Activated CD8-positive, alpha-beta T cell treated with anti-CD3 and anti-CD28 coated beads for 36 hours (primary cell): ENCODE measurements at places on chromosomes 7 and 10.

DNA sequence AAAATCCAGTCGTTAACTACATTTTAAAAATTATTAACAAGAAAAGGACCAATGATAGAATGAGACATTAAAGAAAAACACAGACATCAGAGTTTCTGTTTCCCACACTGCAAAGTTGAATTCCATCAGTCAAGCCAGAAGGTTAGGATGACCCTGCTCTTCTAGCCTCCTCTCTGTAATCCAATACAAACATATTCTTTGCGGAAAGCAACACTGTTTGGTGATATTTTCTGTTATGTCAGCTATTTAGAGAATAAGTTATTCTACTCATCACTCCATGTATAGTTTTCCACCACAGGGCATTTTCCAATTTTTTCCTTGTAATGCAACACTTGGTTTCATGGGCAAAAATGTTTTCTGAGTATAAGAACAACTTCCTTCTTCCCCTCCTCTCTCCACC lies 152.3 kb downstream of the EVX1 start:
- no peak for DNase-seq

DNA sequence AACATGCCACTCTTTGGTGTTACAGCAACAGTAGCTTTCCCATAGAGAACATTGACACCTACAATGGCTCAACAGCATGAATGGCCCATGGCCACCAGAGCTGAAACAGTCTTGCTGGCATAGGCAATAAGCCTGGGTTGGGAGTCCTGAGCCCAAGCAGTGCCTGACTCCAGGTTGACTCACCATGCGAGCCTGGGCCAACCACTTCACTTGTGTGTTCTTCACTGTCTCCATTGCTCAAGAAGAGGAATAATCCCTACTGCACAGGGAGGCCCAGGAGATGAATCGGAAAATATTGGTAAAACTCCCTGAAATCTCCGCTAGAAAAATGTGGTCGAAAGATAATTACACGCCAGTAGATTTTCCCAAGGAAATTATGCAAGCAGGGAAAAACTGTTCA lies 89.2 kb upstream of the INHBA start:
- DNase-seq, result no peak

GRCh38 chr10:80421050-80421706 lies 12.8 kb downstream of the PRXL2A start:
- no peak for DNase-seq

DNA sequence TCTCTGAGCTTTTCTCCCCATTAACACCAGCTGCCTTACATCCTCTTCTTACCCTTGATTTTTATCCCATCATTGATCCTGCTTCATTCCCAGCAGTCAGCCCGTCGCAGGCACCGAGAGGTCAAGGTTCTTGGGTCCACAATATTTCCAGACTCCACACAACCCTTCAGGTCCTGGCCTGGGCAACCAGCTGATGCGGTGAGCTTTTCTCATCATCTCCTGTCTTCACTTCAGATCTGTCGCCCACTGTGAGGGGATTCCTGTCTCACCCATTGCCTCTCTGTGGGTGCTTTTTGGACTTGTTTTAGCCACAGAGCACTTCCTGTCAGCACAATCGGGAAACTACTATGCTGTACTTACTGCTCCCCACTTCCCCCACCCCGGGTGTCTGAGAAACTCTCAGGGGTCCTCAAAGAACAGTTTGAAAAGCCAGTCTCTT lies 8.4 kb upstream of the PVRIG start:
- peak; percentile 83 for DNase-seq

DNA sequence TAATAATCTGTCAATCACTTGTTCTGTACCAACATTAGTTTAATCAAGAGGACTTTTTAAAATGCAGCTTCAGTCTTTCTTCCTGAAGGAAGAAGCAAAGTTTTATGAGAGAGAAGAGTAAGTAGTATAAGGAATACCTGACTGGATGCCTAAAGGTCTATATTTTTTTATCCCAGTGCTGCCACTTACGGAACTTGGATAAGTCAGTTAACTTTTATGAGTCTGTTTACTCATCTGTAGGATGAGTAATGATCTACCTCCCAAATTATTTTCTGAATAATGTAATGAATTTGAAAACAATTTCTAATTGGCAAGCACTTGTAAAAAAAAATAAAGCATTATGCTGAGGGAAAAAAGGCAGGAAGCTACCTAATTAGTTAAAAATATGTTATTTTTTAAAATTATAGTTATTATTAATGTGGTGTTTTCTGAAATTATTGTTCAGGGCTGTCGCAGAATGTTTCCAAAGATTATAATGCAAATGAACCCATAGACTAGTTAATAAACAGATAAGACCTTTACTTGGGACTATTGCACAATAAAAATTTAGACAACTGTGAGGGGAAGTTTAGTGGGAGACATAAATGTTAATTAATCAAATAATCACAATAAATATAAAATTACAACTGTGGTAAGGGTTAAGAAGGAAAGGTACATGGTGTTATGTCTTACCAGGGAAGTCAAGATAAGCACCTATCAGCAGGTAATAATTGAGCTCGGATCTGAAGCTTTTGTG lies 24.6 kb downstream of the SLK start:
- DNase-seq, result no peak

DNA sequence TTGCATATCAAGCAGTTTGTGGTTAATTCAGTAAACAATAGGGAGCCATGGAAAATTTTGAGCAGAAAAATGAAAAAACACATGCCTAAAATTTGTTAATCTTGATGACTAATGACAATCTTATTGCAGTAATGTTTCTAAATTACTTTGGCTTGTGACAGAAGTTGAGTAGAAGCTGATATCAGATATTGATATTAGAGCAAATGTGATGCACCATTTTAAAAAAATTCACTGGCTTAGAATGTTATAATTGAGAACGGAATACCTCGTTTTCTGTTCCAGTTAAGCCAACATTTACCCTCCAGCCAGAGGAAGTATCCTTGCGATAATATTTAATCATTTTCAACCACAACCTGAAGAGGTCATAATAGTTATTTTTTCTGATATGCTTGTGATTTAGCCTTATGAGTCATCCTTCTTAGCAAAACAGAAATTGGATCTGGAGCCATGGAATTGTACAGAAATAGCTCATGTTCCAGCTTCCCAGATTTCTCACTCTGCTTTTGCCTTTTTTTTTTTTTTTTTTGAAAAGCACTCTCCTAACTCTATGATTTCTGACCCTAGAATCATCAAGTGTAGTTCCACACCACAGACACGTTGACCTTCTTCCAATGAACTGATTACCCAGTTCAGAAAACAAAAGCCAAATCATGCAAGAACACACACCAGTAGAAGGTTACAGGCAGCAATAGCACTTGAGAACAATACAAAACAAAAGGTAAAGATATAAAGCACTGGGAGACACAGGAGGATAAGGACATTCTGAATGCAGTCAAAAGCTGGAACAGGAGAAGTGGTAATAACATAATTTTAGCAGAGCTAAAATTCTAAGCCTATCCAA lies 96.8 kb upstream of the PHYHIPL start:
- DNase-seq, result no peak

GRCh38 chr7:18401757-18402156 lies 93.8 kb upstream of the HDAC9 start:
- no peak for DNase-seq

DNA sequence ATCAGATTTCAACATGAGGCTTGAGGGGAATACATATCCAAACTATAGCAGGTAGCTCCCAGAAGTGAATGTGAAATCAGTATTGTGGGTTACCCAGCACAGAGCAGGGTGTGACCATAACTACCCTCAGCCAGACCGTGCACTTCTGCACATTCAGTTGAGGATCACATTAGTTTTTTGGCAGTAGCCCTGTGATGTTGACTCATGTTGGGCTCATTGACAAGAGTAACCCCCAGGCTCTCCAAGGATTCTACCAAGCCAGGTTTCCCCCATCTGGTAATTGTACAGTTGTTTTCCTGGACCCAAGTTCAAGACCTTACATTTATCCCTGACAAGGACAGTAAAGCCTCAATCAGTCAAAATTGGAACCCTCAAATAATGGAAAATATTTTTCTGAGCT lies 11.7 kb upstream of the CPA4 start:
- DNase-seq, result no peak

GRCh38 chr10:89175816-89176215 lies 31.3 kb downstream of the CH25H start:
- DNase-seq, result no peak

GRCh38 chr10:77293773-77294172 lies 343.8 kb downstream of the KCNMA1 start:
- no peak for DNase-seq

GRCh38 chr7:134662871-134663205 lies 16.2 kb downstream of the BPGM start:
- no peak for DNase-seq

- no peak for DNase-seq
Measured at GRCh38 chr7:91436655-91437054, 172.4 kb downstream of the FZD1 start.

DNA sequence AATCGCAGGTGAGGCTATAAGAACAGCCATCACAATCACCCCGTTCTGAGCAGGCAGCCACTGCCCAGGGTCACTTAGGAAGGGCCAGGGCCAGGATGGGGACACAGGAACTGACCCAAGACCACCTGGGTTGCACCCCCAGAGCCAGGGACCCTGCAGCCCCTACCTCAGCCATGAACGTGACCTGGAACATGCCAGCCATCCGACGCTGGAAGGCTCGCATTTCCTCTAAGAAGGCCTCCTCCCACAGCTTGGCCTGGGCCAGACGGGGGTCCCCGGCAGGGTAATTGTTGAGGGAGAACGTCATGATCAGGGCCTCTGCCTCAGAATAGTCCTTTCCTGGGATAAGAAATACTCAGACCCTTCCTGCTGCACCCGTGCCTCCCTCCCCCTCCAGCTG lies 5.0 kb downstream of the NPC1L1 start:
- DNase-seq, result no peak

DNA sequence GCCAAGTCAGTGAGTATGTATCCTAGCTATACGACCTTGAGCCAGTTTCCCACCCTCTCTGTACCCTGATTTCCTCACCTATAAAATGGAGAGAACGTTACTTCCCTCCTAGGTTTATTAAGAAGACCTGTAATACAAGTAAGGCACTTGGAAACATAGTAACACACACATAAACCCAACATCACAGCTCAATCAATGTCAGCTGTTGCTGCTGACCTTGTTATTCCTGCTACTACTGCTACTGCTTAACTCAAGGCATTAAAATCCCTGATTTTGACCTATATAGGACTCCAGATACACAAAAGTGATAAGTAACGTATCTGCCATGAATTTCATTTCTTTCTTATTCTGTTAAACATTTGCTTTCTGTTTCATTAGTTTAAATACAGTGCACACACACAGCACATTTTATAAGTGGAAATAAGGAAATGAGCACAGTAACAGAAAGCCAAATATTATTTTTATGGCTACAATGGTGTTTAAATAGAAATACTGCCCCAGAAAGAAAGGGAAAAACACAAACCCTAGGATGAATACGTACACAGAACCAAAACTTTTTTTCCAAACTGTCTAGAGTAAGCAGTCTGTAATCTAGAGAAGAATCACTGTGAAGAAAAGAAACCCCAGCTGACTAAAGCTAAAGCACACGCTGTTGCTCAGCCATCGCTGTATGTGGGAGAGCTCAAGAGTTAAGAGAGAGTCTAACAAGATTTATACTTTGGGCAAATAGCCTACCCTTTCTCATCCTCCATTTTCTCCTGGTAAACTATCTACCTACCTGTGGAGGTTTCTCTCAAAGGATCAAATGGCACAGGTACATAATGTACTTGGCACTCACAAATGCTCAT lies 19.0 kb downstream of the NAPEPLD start:
- no peak for DNase-seq

DNA sequence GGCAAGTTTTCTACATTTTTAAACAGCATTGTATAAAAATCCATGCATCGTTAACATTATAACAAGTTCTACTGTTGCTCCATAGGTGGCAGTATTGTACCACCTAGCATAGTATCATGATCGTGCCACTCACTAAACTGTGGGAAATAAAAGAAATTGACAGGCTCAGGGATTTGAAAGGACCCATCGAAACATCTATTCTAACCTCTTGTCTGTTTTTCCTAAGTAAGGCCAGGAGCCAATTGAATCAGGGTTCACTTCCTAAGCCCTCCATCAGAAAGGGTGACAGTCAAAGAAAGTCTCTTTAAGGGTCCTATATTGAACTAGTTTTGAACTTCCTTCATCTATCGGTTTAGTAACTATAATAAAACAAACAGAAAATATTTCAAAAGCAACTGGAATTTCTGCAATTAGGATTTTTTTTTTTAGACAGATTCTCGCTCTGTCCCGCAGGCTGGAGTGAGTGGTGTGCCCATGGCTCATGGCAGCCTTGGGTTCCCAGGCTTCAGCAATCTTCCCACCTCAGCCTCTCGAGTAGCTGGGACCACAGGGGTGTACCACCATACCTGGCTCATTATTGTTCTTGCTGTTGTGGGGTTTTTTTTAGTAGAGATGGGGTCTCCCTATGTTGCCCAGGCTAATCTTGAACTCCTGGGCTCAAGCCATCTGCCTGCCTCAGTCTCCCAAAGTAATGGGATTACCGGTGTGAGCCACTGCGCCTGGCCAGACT lies 9.4 kb downstream of the HACD1 start:
- no peak for DNase-seq

DNA sequence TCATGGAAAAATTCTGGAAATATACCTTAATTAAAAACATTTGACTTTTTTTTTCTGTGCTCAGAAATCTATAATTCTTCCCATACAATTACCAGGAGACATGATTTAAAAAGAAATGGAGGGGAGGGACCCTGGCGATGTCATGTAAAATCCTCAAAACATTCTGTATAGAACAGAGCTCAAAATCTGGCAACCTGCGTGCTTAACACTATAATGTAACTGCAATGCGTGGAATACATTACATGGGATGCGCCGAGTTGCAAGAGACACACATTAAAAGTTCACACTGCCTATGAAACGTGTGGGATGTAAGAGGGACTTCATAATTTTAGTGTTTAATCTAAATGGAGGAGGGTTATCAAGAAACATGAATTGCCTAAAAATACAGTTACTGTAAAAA lies 215.0 kb downstream of the GLI3 start:
- no peak for DNase-seq

DNA sequence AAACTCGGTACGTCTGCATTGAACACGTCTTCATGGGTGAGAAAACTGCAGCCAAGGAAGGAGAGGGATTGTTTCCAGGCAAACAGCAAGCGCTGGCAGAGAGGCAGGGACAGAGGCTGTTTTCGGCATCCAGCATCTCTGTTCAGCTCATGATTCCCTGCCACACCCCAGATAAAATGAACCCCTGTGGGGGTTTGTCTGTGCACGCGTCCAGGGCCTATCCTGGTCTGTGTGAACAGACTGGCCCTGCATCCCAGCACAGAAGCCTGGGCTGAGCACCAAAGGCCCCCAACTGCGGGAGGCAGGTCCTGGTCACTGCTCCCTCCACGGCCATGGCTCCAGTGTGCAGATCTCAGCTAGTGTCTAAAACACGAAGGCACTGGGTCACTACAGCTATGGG lies 83.3 kb upstream of the FAM20C start:
- DNase-seq, result no peak

GRCh38 chr10:70847659-70848360 lies 32.1 kb downstream of the SGPL1 start:
- no peak for DNase-seq

GRCh38 chr10:6473430-6473829 lies 106.6 kb downstream of the PRKCQ start:
- DNase-seq, result peak; percentile 77

GRCh38 chr7:4245135-4245865 lies 436.8 kb upstream of the FOXK1 start:
- no peak for DNase-seq

GRCh38 chr7:5605775-5606634 lies 175.5 kb downstream of the RNF216 start:
- no peak for DNase-seq
